ENCODE measurements at places on chromosomes 7 and 10.
A peak's percentile ranks its signal among the peaks of the same experiment; 100 is the strongest.

- DNase-seq: no peak
Observed at GRCh38 chr7:2585446-2585845, 26.7 kb downstream of the IQCE start.

GRCh38 chr7:5589819-5590595, 166.4 kb upstream of the TNRC18 start:
- no peak for DNase-seq

DNA sequence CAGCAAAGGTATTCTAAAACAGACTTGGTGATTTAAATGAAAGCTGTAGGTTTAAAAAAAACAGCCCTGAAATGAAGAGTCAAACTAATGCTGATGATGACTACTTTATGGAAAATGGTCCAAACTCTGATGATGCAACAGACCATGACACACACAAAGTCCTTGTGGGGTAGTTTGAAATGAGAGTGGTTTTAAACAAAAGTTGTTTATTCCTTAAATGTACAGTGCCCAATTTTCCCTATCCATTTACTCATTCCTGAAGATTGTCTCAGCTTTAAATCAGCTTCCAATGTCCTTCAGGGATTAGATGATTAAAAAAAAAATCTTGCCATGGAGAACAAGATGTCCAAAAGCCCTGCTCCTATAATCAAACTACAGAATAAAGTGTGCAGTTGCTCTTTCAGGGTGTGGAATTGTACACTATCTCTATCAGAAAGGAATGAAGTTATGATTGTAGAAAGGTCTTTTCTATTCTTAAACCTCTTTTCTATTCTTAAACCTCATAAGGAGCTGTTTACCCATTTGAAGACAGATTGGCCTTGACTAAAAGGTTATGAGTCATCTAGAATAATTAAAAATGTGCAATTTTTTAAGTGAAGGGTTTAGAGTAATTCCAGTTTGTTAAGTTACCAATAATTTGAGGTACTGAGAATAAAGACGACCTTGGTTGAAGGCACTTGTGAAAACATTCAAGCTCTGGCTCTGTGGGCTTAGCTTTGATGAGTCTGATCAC, 70.2 kb upstream of the ITGA8 start:
- no peak for DNase-seq

DNA sequence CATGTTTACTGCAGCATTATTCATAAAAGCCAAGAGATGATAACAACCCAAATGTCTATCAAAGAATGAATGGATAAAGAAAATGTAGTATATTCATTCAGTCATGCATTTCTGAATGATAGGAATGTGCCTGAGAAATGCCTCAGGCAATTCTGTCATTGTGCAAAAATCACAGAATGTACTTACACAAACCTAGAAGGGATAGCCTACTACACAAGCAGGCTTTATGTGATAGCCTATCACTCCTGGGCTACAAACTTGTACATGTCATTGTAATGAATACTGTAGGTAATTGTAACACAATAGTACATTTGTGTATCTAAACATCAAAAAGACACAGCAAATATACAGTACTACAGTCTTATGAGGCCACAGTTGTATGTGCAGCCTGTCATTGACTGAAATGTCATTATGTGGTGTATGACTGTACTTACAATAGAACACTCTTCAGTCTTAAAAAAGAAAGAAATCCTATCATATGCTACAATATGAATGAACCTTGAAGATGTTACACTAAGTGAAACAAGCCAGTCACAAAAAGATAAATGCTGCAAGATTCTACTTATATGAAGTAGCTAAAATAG, 141.8 kb upstream of the GPR22 start:
- no peak for DNase-seq

- no peak for DNase-seq
Observed at GRCh38 chr10:82267960-82268359, 393.0 kb downstream of the NRG3 start.

- DNase-seq: no peak
Observed at GRCh38 chr7:159067576-159068487, 76.8 kb downstream of the VIPR2 start.

- DNase-seq: peak; percentile 71
Observed at GRCh38 chr7:45292481-45292880, 134.9 kb downstream of the RAMP3 start.

GRCh38 chr10:78763651-78764395, 304.9 kb upstream of the ZMIZ1 start:
- DNase-seq: no peak

- DNase-seq: no peak
Observed at GRCh38 chr7:151515276-151515565, 4.5 kb downstream of the RHEB start.

- DNase-seq: no peak
Observed at GRCh38 chr7:51732951-51733350, 416.3 kb upstream of the COBL start.

DNA sequence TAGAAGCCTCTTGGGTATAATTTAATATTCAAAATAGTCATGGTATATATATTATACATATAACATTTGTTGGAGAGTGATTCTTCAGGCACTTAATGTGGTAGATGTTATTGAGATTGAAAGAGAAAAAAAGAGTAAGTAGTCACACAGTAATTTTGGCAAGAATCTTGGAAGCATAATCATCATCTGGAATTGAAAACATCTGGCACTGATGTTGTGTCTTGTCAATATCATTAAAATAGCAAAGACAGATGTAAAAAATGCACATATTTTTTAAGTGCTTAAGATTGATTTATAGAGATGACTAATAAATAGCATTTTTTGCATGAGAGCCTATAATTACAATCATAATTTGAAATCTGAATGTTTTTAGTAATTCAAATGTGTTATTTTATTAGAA, 9.5 kb downstream of the SEMA3D start:
- no peak for DNase-seq
